ENCODE measurements at places on chromosomes 12 and 14. TPM values are rescaled to one million over a fixed set of nuclear protein-coding genes. Genes with fewer than 3 reads are reported as not detected.

DNA sequence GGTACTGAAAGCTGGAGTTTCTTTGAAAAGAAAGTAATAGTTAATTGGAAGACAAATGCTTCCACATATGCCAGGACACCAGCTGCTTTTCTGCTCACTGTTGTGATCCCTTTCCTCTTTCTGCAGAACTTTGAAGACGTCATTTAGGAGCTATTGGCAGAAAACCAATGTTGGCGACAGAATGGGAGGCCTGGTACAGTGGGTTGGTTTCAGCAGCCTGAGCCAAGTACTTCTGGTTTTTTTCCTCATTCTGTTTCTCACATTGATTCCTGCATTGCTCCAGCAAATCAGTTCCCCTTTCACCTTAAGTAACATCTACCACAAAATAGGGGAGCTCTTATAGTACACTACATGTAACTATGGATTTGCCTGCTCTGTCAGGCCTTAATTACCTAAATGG lies 96.9 kb downstream of the FIGNL2 start:
- no peaks in the 10 kb centered on the region for H3K27me3 ChIP-seq
- H3K27ac ChIP-seq: no peak overlapping the region
- no peak overlapping the region for H3K4me3 ChIP-seq

DNA sequence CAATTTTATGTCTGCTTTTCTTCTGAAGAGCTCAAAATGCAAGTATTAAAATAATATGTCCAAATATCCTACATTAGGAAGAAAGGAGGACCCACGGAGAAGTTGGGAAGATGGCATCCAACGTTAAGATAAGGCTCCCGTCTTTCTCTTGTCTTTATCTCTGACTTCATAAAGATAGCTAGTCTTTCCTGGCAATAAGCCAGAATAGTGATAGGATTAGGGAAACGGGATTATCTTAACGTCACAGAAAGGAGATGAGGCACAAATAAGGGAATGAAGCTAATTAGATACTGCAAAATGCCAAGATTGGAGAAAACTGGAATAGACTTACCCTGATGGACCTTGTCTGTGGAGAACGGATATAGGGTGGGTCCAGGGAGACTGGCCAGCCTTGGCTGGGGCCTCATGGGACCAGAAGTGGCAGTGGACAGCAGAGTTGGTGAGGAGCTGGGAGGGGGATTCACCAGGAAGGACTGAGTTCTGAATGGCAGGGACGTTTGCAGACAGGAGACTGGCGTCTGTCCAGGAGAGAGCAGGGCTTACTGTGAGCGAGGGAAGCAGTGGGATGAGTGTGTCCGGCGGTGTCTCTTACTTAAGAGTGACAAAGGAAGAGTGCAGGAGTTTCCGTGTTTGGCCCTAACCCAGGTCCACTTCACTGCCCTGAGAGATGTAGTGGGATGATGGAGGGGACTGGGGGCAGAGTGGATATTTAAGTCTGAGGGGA lies 119.9 kb downstream of the CACNA1C start:
- H3K27ac ChIP-seq: no peak overlapping the region
- no peaks in the 10 kb centered on the region for H3K27me3 ChIP-seq
- no peaks in the 10 kb centered on the region for H3K36me3 ChIP-seq
- no peak overlapping the region for H3K4me3 ChIP-seq
- DNase-seq: no peak

DNA sequence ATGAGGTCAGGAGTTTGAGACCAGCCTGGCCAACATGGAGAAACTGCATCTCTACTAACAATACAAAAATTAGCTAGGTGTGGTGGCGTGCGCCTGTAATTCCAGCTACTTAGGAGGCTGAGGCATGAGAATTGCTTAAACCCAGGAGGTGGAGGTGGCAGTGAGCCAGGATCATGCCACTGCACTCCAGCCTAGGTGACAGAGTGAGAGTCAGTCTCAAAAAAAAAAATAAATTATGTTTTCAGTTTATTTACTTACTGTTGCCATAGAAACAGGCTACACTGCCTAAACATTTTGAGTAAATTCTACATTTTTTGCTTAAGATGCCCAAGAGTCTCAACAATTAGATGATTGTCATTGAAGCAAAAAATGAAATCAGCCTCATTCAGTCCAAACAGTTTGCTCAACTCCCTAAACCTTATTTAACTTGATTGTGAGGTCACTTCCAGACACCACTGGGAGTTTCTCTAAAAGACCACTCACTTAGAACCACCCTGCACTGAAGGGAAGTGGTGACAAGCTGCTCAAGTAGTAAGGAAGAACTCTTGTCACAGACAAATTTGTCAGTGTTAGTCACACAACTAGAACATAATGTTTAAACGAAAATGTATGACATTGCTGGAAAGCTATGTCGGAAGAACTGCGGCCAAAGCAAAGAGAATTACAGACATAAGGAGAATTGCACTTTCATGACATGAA lies 9.8 kb upstream of the GNPNAT1 start:
- H3K27me3 ChIP-seq: no peaks in the 10 kb centered on the region
- peaks cover 24% of the 10 kb centered on the region for H3K4me1 ChIP-seq
- no peak overlapping the region for H3K4me3 ChIP-seq
- no peaks in the 10 kb centered on the region for H3K36me3 ChIP-seq
- H3K27ac ChIP-seq: peak overlapping the region; percentile 84

DNA sequence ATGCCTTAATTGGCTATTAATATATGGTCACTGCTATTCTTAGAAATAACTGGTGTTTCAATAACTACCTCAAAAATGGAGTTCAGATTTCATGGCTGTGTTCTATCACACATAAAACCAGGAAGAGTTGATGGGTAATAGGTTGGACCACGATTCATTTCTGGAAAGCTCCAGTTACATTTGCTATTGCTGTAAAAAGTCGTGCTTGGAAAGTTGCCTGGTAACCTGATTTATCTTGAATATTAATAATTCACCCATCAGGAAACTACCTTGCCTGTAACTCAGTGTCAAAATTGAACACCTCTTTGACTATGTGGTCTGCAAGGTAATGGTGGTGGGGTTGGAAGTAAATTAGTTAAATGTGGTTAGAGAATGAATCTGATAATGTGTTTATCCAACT lies 104.7 kb upstream of the IFNG-AS1 start:
- H3K36me3 ChIP-seq: no peaks in the 10 kb centered on the region
- no peak for DNase-seq
- H3K4me3 ChIP-seq: no peak overlapping the region
- no peak overlapping the region for H3K27ac ChIP-seq
- no peaks in the 10 kb centered on the region for H3K27me3 ChIP-seq

GRCh38 chr14:97410667-97411620 lies 613.8 kb downstream of the VRK1 start:
- no peak for DNase-seq
- H3K4me1 ChIP-seq: no peaks in the 10 kb centered on the region
- no peak overlapping the region for H3K4me3 ChIP-seq
- H3K27me3 ChIP-seq: peaks cover 21% of the 10 kb centered on the region
- no peak overlapping the region for H3K27ac ChIP-seq
- no peaks in the 10 kb centered on the region for H3K36me3 ChIP-seq

GRCh38 chr12:124463341-124463921 lies 104.0 kb downstream of the NCOR2 start:
- no peak overlapping the region for H3K4me3 ChIP-seq
- DNase-seq: no peak
- H3K27ac ChIP-seq: no peak overlapping the region
- H3K4me1 ChIP-seq: peaks cover 20% of the 10 kb centered on the region

DNA sequence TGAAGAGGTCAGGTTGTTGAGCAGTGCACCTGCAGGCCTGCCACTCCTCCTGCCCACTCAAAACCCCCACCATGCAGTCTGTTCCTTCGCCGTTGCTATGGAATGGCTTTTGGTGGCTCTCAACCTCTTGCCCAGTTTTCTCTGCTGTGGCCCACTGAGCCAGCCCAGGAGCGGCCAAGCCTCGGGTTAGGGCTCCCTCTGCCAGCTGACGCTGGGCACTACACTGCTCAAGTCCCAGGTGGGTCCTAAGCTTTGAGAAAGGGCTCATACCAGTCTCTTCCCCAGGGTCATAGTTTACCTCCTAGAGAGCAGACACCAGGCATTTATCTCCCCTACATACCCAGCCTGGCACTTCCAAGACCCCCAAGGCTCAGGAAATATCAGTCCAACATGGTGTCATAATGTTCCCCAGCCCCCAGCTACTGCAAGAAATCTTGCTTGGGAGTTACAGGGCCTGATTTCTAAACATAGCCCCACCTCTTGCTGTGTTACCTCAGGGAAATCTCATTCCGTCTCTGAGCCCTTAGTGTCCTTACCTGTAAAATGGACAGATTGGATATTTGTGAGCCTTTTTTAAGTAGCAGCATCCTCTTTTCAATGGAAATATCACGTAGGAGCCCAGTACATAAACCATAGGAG lies 59.4 kb downstream of the TSPAN11 start:
- no peaks in the 10 kb centered on the region for H3K4me1 ChIP-seq
- no peak for DNase-seq
- H3K4me3 ChIP-seq: no peak overlapping the region
- no peaks in the 10 kb centered on the region for H3K27me3 ChIP-seq
- H3K27ac ChIP-seq: no peak overlapping the region
- no peaks in the 10 kb centered on the region for H3K36me3 ChIP-seq

GRCh38 chr12:95244350-95244749 lies 26.7 kb downstream of the VEZT start:
- no peaks in the 10 kb centered on the region for H3K36me3 ChIP-seq
- no peak for DNase-seq
- no peaks in the 10 kb centered on the region for H3K27me3 ChIP-seq
- H3K4me3 ChIP-seq: no peak overlapping the region
- H3K27ac ChIP-seq: no peak overlapping the region

GRCh38 chr14:35375558-35376025 lies 29.0 kb downstream of the NFKBIA start:
- peaks cover 5% of the 10 kb centered on the region for H3K4me1 ChIP-seq
- no peak overlapping the region for H3K4me3 ChIP-seq
- no peak overlapping the region for H3K27ac ChIP-seq
- no peaks in the 10 kb centered on the region for H3K36me3 ChIP-seq
- H3K27me3 ChIP-seq: no peaks in the 10 kb centered on the region
- peak; percentile 33 for DNase-seq

- H3K4me1 ChIP-seq: peaks cover 5% of the 10 kb centered on the region
- peak overlapping the region; percentile 52 for H3K4me3 ChIP-seq
- peak overlapping the region; percentile 48 for H3K27ac ChIP-seq
- no peaks in the 10 kb centered on the region for H3K36me3 ChIP-seq
- H3K27me3 ChIP-seq: no peaks in the 10 kb centered on the region
These were observed 213.6 kb downstream of the ERC1 start for GRCh38 chr12:1204581-1205121.

- H3K27me3 ChIP-seq: peaks cover 23% of the 10 kb centered on the region
- H3K27ac ChIP-seq: no peak overlapping the region
- H3K36me3 ChIP-seq: no peaks in the 10 kb centered on the region
- H3K4me1 ChIP-seq: no peaks in the 10 kb centered on the region
- no peak overlapping the region for H3K4me3 ChIP-seq
These were observed 34.5 kb downstream of the SYNDIG1L start for GRCh38 chr14:74391479-74391878.

GRCh38 chr12:26697217-26697616 lies 135.8 kb downstream of the ITPR2 start:
- peak overlapping the region; percentile 20 for H3K27ac ChIP-seq
- H3K4me1 ChIP-seq: peaks cover 7% of the 10 kb centered on the region
- no peaks in the 10 kb centered on the region for H3K27me3 ChIP-seq
- no peak overlapping the region for H3K4me3 ChIP-seq
- no peak for DNase-seq

- H3K36me3 ChIP-seq: no peaks in the 10 kb centered on the region
- DNase-seq: peak; percentile 82
- H3K4me3 ChIP-seq: no peak overlapping the region
- H3K4me1 ChIP-seq: peaks cover 10% of the 10 kb centered on the region
These were observed 22.5 kb downstream of the SYNE2 start for GRCh38 chr14:63875311-63875710.

DNA sequence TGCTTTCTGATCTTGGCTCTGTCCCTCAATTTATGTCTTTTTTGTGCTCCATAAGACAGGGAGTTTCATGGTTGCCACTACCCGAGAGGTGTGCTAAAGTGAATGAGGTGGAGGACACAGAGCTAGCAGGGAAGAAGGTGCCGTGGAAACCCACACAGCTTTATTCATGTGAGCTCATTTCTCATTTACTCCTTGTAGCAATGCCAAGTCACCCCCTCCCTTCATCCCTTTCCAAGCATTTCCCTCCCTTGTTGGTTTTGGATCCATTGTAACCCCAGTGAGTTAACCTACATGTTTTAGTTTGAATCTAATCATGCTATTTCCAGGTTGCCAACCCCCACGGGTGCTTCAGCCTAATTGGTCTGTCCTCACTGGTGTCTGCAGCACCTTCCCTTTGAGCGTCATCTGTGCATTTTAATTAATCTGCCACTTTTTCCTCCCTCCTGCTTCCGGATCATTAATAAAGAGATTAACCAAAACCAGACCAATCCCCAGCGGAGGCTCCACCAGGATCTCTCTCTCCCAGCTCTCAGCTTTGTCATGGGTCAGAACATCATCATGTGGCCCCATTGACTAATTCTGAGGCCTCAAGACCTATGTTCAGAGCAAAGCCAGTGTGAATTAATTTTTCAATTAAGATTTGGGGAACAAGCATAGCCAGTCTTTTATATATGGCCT lies 56.2 kb downstream of the NTF3 start:
- DNase-seq: peak; percentile 18
- no peak overlapping the region for H3K4me3 ChIP-seq

GRCh38 chr12:104457746-104458693 lies 1.3 kb downstream of the CHST11 start:
- H3K27me3 ChIP-seq: no peaks in the 10 kb centered on the region
- no peak for DNase-seq
- H3K36me3 ChIP-seq: no peaks in the 10 kb centered on the region
- H3K4me3 ChIP-seq: peak overlapping the region; percentile 86

DNA sequence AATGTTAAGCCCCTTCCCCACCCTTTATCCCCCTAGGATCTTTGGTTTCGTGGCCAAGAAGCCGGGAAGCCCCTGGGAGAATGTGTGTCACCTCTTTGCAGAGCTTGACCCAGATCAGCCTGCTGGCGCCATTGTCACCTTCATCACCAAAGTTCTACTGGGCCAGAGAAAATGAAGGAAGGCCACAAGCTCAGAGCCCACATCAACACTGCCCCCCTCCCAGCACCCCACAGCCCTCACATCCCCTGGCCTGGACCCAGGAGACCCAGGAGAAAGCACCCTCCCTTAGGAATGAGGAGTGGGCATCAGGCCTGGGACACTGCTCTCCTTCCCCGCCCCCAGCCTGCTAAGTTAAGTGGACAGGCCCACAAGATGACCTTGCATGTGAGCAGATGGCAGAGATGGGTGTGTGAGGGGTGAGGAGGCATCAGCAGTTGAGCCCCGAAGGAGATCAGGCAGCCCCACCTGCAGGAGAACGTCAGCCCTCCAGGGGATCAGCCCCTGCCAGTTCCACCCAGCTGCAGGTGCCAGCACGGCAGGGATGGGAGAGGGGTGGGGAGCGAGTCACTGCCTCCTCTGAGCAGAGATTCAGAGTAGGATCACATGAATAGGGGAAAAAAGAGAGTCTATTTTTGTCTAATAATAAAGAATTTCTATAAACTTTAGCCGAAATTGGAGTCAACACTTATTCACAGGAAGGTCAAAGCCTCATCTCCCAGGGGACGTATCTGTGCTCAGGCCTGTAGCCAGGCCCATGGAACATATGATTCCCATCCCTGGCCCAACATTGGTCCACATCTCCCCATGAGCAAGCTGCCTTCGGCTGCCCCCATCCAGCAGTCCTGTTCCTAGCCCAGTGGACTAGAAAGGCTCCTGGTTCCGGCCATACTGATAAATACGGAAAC lies 14.1 kb downstream of the TNS2 start:
- H3K4me1 ChIP-seq: peaks cover 38% of the 10 kb centered on the region
- no peaks in the 10 kb centered on the region for H3K27me3 ChIP-seq
- no peaks in the 10 kb centered on the region for H3K36me3 ChIP-seq
- no peak overlapping the region for H3K27ac ChIP-seq
- DNase-seq: no peak

NR4A1 gene
- total RNA-seq: 1.6 TPM

HOXC10 gene
- total RNA-seq: not detected

HSP90AA1 gene
- 428 TPM for total RNA-seq

DYRK2 gene
- total RNA-seq: 52.6 TPM

Measured in astrocyte (in vitro differentiated cells and primary cell).